ENCODE measurements at places on chromosomes 1 and 21.

DNA sequence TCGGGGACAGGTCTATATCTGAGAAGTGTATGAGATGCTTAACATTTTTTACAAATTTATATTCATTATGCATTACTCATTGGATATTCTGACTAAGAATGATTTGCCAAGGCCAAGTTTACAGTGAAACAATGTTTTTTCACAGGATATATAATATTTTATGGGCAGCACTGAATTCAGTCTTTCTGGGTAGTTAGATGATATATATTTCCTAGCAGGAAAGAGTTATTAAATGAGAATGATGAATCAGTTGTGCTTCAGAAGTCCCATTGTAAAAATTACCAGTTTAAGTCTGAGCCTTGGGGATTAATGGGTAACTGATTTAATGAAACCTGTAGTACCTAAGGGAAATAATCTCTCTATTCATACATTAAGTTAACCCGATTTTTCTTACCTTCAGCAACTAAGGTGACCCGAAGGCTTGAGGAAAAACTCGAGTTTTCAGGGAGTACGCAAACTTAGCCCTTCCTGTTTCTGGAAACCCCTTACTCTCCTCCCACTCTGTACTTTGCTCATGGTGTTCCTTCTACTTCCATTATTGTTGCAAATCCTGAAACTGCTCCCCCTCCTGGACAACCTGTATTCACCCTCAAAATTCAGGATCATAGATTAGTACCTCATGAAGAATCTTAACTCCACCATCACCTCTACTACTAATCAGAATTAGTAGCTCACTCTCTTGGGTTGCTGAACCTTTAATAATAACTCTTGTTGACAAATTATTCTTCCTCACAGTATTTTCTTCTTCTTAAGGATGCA, 135.1 kb downstream of the AK5 start:
- no peak for DNase-seq

DNA sequence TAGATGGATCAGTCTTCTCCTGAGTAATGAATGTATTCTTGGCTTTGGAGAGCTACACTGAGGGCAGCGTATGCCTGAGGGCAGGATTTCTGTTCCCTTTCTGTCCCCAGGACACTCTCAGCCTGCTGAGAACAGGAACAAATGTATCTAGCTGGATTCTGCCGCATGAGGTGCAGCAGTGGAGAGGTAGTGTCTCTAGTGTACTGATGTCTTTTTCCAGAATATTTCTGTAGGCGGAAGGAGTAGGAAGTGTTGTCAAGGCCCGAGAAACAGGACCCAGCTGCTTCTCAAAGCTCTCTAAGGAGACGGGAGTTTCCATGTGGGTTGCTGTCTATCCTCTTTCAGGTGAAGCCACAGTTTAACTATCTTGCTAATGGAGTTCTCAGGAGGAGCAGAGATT, 65.5 kb downstream of the MT1HL1 start:
- DNase-seq: no peak

DNA sequence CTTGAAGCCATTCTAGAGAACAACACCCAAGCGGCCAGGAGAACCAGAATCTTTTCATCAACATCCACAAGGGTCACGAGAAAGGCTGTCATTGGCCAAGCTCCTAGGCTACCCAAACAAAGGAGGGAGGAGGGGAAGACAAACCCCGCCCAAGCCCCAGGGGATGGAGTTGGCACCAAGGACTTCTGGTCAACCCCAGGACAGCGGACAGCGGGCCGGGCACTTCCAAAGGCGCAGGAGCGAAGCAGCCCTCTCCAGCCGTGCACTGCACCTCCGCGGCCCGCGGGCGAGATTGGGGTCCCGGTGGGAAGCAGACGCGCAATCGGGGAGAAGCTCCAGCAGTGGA, at the start of gene CLIC6:
Gene CLIC6, plus strand, starts transcription at position 192 of the 346 bp plus-strand sequence. CDS start 395 bp downstream, outside the sequence.
- DNase-seq: no peak

DNA sequence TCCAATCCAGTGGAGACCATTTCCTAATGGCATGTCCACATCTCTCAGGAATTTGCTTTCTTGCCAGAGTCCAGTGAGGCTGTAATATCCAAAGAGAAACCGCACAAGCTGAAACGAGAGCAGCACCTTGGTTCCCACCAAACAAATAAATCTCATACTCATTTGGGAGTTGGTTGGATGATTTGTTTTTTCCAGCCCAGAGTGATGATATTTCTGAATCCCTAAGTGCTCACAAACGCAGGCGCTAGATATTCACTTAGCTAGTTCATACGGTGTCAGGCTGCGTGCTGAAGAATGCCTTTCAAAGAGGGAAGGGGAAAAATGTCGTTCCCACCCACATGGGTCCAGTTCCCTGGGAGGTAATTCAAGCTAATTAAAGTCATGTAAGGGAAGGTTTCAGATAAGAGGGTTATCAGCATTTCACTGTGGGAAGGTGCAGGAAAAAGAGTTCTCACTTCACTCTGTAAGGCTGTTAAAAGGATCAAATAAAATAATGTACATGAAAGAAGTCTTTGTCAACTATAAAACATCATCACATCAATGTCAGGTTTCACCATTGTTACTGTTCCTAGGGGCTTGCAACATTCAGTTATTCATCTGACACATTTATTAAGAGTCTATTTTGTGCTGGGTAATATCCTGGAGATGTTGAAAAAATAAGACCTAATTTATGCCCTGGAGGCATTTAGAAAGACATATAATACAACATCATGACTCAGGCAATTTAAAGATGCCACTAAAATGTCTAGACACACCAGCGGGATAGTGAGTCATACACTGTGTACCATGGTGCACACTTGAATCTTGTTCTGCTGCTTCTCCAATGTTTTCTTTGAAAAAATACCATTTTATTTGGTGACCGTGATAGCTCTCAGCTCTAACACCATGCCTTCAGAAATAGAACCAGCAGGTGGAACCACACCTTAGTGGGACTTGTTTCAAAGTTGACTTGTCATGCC, 19.3 kb downstream of the DPT start:
- DNase-seq: peak; percentile 87

DNA sequence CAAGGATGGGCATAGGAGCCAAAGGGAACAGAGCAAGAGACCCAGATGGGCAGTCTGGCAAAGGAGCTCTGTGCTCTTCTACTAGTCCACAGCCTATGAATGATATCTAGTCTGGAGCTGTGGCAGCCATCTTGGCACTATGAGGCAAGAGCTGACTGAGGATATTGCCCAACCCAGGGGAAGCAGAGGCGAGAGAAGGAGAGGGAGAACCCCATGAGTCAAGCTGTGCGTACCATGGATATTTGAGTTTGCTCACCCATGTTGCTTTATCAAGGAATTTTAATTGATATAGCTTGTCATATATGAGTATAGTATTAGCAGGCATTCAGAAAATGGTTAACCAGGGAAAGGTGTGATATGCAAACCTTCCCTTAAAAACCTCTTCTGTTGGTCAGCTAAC, 420.9 kb downstream of the PRDM2 start:
- no peak for DNase-seq

DNA sequence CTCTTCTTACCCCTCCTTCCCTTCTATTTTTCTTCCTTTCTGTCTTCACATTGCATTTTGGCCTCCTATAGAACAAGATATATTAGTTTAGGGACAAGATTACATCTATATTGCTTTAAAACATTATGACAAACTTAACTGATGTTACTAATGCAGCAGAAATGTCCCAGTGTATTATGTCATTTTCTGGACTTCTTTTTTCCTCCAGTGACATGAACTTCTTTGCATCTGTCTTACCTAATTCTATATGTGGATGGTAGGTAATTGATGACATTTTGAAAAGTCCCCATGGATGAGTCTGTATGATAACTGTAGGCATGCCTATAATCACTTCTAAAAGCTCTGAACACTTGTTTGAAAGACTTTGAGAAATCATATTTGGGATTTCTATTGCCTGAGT, 89.5 kb downstream of the FNBP1L start:
- DNase-seq: no peak

DNA sequence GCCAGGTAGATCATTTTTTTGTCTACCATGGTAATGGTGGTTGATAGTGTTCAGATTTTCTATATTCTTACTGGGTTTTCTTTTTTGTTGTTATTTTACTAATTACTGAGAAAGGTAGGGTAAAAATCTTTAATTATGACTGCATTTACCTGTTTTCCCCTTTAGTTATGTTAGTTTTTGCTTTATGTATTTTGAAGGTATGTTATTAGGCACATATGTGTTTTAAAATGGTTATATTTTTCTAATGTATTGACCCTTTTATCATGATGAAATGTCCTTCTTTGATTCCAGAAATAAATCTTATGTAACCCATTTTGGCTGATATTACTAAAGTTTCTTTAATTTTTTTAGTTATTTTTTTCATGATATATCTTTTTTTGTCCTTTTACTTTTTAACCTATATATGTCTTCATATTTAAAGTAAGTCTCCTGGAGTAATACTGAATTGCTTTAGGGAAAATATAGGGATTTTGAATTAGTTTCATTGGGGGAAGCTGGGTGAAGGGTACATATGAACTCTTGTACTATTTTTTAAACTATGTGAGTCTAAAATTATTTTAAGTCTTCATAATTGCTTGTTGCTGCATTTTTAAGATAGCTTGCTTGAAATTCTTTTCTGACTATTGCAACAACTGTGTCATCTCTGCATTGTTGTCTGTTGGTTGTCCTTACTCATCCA, 22.4 kb downstream of the SLC35A3 start:
- no peak for DNase-seq

DNA sequence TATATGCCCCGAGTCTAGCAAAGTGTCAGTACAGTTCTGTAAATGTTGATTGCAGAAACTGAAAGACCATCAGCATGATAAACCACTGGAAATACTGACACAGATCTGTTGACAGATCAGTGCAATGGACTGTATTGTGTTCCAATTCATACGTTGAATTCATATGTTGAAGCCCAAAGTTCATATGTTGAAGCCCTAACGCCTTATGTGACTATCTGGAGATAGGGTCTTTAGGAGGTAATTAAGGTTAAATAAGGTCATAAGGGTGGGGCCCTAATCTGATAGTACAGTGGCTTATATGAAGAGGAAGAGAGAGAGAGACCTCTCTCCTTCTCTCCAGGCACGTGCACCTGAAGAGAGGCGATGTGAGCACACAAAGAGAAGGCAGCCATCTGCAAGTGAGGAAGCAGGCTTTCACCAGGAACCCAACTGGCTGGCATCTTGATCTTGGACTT, 144.7 kb downstream of the MRPL39 start:
- DNase-seq: no peak

DNA sequence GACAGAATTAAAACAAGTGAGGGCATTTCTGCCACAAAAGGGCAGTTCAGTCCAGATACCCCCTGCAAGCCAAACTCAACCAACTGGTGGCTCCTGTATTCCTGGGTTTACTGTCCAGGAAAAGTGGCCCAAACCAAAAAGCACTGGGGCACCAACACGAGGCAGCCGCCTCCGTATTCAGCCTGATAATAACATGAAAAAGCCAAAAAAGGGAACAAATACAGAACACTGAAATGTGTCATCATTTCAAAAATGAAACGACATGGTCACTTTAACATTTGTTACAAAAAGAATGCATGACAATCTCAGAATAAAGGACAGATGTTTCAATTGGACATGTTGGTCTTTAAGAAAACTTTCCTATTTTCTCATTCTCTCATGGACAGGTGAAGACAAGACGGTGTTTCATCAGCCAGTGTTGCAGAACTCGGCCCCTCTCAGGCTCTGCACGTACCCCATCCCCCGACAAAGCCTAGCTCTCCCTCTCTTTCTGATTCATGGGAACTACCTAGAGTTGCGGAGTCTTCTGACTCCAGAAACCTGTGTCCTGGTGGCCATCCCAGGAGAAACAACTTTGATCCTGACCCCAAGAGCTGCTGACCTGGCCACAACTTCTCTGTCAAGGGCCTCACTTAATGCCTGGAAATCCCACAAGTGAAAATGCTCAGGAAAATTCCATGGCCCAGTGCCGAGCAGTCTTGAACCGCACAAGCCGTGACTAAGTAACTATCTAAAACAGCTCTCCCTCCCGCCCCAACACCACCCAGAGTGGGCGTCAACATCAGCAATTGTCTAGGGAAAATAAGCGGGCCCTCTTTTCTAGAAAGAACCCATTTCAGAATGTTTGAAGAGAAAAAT, 27.1 kb downstream of the ZBTB17 start:
- peak; percentile 85 for DNase-seq

- no peak for DNase-seq
Measured at GRCh38 chr1:41716188-41717130, 202.3 kb downstream of the HIVEP3 start.

GRCh38 chr1:114015075-114015474, 35.8 kb downstream of the OLFML3 start:
- no peak for DNase-seq

DNA sequence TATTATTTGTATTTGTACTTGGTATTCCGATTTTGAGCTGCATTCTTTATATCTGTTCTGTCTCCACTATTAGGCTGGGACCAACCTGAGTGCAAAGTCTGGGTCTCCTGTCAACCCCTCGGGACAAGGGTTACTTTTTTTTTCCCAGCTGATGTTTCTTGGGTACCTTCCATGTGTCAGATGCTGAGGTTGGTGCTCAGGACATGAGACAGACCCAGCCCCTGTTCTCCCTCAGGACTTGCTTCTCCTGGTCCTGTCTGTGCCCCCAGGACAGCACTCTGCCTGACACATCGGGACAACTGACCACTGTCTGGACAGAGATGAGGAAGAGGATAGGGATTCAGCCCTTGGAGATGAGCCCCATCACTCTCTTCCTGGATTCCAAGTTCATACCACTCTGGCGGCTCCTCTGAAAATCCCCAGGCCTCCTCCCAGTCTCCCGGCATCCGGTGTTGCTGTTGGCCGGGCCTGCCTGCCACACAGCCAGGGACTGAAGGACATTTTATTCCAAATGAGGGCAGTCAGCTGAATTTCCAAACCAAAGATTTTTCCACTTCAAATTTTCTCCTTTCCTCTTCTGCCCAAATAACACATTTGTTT, 55.6 kb upstream of the FMOD start:
- DNase-seq: no peak

GRCh38 chr1:79532555-79532954, 526.0 kb upstream of the ADGRL4 start:
- no peak for DNase-seq

DNA sequence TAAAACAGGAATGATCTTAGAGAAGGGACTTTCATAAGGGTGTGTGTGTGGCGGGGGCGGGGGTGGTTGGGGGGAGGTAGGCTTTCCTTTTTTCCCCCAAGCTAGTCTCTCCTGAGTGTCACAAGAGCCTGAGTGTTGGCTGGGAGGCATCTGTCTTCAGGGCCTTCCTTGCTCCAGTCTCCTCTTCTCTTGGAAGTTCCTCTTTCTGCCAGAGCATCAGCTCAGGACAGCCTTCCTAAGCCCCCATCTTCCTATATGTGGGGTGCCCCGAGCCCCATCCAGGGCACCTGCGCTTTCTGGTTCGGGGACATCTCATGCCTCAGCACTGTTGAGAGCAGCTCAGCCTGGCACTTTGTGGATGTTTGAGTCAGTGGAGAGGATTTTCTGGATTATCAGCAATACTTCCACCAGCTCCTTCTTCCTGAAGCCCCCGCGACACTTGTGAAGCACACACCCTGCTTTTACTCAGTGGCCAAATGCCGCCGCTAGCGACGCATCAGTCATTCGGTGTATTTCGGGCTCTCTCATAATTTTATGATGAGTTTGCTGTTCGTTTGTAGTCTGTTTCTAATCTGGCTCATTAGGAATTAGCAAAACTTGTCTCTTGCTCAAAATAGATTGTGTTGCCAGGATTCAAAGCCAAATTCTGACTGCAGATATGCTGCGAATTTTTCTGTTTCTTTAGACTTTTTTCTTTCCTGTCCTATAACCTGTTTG, 61.7 kb downstream of the GALNT2 start:
- no peak for DNase-seq

All from BJ (cell line).